ENCODE measurements at places on chromosomes 7 and 10.

GRCh38 chr7:133436014-133436428 lies 183.1 kb downstream of the EXOC4 start:
- no peak for DNase-seq

DNA sequence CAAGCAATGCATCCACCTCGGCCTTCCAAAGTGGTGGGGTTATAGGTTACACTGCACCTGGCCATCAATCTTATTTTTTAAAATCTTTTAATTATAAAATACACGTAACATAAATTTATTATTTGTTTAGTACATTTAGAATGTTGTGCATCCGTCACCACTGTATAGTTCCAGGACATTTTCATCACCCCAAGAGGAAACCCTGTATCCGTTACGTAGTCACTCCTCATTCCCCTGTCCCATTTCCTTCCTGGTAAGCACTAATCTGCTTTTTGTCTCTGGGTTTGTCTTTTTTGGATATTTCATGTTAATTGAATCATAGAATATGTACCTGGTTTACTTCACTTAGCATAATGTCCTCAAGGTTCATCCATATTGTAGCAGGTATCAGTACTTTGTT lies 51.2 kb downstream of the MAPK8 start:
- DNase-seq: no peak

DNA sequence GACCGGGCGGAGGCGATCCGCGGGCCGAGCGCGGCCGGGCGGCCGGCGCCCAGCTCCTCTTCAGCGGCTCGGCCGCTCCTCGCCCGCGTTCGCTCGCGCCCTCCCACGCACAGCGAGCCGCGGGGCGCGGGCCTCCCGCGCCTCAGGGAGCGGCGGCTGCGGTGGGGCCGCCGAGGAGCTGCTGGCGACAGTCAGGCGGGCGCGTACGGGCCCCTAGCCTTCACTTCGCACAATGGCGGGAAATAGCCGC lies at the start of gene MCMBP:
MCMBP (minus strand) TSS at position 234 of the 250 bp plus-strand sequence. CDS start 259 bp downstream, outside the sequence.
- no peak for DNase-seq

DNA sequence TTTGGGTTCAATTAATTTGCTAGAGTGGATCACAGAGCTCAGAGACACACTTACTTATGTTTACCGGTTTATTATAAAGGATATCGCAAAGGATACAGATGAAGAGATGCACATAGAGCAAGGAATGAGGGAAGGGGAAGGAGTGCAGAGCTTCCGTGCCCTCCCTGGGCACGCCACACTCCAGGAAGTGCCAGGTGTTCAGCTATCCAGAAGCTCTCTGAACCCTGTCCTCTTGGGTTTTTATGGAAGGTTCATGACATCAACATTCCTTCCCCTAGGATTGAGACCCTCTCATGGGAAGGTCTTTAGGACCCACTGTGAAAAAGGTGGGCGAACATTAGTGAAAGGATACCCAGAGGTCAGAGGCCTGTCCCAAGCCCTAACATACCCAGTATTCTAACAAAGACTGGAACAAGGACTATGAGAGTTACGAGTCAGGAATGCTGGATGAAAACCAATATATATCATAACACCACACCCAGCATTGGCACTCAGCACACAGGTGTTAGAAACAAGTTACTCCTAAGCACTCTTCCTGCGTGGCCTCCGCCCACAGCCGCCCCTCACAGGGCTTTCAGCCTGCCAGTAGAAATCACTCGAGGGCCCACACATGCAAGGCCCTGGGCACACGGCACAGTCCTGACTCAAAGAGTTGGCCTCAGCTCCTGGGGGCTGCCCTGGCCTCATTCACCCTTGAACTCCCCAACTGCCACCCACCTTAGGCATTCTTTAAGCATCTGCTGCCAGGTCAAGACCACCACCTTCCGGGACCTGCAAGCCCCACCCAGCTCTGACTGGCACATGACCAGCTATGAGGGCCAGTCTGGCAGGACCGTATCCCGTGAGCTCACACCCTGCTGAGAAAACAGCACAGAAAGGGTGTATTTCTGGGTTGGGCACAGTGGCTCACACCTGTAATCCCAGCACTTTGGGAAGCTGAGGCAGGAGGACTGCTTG lies 5.6 kb upstream of the AIFM2 start:
- DNase-seq: no peak

GRCh38 chr7:38409531-38409930 lies 136.1 kb upstream of the TARP start:
- no peak for DNase-seq

DNA sequence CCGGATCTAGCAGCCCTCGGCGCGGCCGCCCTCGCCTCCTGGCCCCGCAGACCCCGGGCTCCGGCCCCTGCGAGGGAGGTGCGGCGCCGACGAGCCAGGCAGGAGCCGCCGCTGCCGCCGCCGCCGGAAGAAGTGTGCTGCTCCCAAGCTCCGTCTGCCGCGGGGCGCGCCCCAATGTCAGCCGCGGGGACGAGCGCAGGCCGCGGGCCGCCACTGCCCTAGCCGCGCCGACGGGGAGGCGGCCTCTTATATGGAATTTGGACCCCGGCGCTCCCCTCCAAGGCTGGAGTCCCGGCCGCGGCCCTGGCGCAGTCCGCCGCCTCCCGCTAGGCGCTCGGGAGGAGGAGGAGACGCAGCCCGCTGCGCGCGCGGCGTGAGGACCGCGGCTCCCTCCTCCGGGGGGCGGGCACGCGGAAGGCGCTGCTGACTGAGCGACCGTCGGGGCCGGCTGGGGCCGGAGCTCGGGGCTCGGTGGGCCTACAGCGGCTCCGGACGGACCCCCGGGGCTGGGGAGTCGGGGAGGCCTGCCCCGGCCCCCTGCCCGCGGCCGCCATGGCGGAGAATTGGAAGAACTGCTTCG lies at the start of gene TRIM8:
TRIM8 (plus strand) TSS at position 414 of the 580 bp plus-strand sequence; CDS start at position 553, 139 bp downstream.
- DNase-seq: peak; percentile 50

- no peak for DNase-seq
Observed at GRCh38 chr7:55427342-55427741, 62.2 kb downstream of the LANCL2 start.

GRCh38 chr7:7705318-7705717 lies 13.1 kb downstream of the RPA3 start:
- DNase-seq: no peak

DNA sequence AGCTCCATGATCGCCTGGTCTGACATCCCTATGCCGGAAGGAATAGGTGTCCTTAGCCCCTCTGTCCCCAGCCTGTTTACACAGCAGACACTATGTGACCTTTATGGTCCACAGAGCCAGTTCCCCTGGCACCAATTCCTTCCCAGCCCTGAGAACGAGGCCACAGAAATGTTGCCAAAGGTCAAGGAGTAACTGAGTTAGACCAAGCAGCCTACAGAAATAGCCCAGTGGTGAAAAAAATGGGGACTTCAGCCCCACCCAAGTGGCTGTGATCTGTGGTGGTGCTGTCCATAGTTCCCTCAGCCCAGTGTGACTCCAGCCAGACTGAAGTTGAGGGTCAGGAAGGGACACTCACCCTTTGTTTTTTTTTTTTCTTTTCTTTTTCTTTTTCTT lies 2.5 kb downstream of the PGAM2 start:
- DNase-seq: no peak

GRCh38 chr10:89255793-89256192 lies 4.2 kb upstream of the LIPA start:
- peak; percentile 68 for DNase-seq

DNA sequence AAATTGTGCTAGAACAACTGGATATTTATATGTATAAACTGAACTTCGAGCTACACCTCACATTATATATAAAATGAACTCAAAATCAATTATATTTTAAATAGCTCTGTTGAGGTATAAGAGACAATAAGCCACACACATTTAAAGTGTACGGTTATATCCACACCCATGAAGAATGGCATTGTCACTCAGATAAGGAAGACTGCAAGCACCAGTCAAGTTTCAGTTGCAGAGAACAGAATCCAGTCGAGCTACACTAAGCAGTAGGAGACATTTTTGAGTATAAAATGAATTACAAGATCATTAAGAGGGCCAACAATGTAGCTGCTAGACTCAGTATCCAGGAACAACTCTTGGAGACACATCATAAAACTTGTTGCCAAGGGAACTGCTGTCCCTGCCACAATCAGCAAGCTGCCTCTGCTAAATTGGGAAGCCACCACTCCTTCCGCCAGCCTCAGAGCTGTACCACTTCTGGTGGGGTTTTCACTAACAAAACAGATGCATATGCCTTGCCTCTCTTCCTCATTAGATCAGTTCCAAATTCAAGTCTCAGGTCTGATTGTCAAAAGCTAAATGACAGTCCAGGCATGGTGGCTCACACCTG lies 19.6 kb upstream of the GPNMB start:
- DNase-seq: peak; percentile 22

GRCh38 chr7:104955276-104955675 lies 58.7 kb upstream of the KMT2E start:
- no peak for DNase-seq

GRCh38 chr10:35961501-35961900 lies 319.4 kb upstream of the FZD8 start:
- DNase-seq: no peak

All from MV-4-11 (cell line).